ENCODE measurements at places on chromosomes 5 and 9.

DNA sequence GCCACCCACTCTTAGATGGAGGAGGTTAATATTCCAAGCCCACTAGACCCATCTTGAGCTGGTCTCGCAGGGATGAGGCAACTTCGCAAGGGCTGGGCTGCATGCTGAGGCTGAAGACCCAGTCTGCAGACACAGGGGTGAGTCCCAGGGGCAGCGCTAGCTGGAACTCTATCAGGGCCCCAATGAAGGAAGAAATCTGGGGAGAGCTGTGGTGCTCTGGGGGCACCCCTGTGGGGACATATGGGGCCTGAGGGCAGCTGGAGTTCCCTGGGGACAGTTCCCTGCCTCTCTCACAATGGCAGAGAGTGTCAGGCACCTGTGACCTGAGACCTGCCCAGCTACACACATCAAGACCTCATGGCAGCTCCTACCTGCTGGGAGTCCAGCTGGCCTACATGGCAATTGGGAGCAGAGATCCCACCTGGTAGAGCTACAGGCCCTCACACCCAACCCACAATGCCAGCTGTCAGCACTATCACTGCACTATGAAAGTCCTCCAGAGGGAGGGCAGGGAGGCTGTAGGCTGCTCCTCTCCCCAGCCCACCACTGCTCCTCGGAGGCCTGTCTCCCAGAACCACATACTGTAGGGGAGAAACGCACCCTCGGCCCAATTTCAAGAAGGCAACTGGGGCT lies 202.2 kb downstream of the GABBR2 start:
- DNase-seq, result no peak

- no peak for DNase-seq
Measured at GRCh38 chr5:107781451-107781850, 110.7 kb upstream of the EFNA5 start.

- DNase-seq, result peak; percentile 94
Measured at GRCh38 chr5:138491669-138492559, 26.6 kb downstream of the EGR1 start.

DNA sequence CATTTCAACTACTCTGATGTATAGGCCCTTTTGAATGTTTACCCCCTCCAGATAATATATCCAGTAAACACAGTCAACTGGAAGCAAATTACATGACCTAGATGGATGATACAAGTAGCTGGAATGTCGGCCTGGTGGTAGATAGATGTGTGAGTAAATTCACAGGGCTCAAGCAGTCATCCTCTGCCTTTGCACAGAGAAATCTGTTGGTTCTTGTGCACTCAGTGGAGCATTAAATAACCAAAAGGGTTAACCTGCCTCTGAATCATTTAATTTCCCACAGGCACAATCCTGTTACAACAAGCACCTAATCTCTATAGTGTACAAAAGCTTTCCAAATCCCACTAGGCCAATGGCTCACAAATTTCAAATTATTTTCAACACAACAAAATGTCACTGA lies 668.3 kb downstream of the DNAH5 start:
- no peak for DNase-seq

DNA sequence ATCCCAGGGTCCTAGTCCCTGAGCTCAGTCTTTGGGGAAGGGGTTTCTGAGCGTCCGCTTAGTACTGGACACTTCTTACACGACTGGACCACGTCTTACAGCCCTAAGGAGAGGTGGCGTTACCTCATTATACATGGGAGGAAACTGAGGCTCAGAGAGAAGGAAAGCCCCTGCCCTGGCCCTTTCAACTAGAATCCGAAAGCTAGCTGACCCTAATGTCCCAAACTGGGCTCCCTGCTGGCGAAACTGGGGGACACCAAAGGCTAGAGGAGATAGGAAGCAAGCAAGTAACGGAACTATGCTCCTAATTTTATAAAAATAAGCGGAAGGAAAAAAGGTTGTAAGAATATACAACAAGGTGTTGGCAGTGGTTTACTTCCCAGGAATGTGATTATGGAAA lies 14.2 kb downstream of the LHX6 start:
- DNase-seq, result no peak

DNA sequence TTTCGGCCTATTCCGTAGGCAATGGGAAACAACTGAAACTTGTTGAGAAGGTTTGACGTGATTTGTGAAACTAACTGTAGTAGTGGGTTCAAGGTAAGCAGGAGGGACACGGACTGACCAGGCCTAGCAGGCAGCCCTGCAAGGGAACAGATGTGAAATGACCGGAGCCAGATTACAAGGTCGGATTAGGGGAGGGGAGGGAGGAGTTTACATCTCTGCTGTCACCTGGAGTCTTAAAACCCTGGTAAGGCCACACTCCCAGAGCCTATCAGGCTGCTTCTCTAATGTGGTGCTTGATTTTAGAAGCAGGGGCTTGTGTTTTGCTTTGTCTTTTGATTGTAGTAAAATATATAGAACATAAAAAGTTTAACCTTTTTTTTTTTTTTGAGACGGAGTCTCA lies 3.5 kb upstream of the SPTAN1 start:
- no peak for DNase-seq

Data from hepatocyte (in vitro differentiated cells).